ENCODE measurements at places on chromosomes 2 and 18. TPM values are rescaled to one million over a fixed set of nuclear protein-coding genes. Genes with fewer than 3 reads are reported as not detected.

Gene C1GALT1C1L
- 0.95 TPM for total RNA-seq

Gene AQP12B
- total RNA-seq, result not detected

Gene POTEI
- total RNA-seq, result not detected

Gene TNFRSF11A
- 14.2 TPM for total RNA-seq

Gene OTOF
- total RNA-seq, result not detected

Gene HADHB
- total RNA-seq, result 56.4 TPM

Gene ZSCAN30
- total RNA-seq, result 19.5 TPM

Gene CAMKMT
- total RNA-seq, result 11.6 TPM

Gene FAM110C
- 5.0 TPM for total RNA-seq

DNA sequence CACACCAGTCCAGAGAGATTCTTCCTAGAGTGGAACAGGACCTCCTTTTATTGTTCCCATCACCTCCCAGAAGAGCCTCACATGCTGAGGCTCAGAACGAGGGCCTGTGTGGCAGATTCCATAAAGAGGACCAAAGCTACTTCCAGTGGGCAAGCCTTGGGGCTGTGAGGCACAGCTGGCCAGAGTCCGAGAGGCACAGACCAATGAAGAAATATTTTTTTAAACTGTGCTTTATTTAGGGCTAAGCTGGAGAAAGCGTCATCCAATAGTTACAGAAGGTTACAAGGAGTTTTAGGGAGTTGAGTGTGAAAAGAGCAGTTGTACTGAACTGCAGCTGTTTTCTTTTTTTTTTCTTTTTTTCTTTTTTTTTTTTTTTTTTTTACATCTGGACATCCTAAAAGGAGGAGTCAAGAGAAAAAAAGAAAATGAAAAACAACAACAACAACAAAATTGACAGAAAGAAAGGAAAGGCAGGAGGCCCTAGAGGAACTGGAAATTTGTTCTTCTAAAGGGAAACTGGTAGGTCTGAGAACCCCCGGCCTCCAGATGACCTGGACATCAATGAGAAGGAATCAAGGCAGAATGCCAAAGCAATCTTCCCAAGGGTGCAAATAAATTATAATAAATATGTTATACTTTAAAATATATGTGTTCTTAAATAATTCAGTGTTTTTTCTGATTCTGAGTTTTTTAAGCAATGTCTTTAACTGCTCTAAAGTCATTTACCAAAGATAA, 322.6 kb downstream of the CELF4 start:
- H3K36me3 ChIP-seq, result no peaks in the 10 kb centered on the region
- H3K4me3 ChIP-seq, result no peak overlapping the region
- H3K4me1 ChIP-seq, result no peaks in the 10 kb centered on the region

DNA sequence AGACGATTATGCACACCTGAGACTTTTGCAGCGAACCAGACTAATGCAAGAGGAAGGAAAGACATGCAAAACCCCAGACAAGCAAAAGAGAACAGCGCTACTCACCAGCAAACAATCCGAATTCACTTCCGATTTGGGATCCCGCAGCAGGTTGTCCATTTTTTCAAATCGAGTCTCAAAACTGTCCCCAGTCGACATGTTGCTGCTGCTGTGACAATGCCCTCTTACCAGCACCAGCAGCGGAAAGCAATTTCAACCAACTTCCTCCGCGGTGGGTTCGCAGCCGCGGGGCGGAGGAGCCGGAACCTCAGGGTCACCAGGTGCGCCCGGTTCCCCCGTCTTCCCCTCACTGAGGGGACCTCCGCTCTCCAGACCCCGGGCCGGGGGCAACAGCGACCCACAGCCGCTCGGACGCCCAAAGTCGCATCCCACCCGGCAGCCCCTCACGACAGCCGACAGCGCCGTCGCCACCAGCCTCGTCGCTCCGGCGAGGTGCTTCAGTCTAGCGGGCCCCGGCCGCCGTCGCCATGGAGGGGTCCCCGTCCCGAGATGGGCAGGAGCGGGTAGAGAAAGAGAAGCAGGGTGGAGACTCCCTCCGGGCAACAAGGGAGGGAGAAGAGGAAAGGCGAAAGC, 784 bp downstream of the ROCK1 start:
- DNase-seq, result no peak
- peak overlapping the region; percentile 99 for H3K27ac ChIP-seq
- peak overlapping the region; percentile 99 for H3K4me3 ChIP-seq
- H3K27me3 ChIP-seq, result no peaks in the 10 kb centered on the region

- H3K4me1 ChIP-seq, result peaks cover 5% of the 10 kb centered on the region
- no peak overlapping the region for H3K4me3 ChIP-seq
- no peak for DNase-seq
- H3K27me3 ChIP-seq, result no peaks in the 10 kb centered on the region
Observed at GRCh38 chr2:16613539-16614011, 52.1 kb downstream of the CYRIA start.

DNA sequence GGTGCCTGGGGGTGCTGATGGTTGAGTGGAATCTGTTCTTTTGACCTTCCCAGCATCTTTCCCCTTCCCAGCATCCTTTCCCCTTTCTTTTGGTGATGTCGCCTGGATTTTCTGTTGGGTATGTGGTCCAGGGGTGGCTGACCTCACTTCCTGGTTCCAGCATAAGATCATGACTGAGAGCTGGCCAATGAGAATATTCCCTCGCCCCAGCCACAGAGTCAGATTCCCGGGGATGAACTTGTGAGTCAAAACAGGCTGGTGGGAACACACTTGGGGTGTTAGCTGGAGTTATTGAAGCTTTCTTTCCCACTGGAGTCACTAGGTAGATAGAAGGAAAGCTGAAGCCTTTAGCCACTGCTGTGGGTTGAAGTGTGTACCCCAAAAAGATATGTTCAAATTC, 28.0 kb upstream of the FOSL2 start:
- DNase-seq, result no peak
- no peak overlapping the region for H3K27ac ChIP-seq
- no peaks in the 10 kb centered on the region for H3K36me3 ChIP-seq

- H3K27ac ChIP-seq, result peak within 1 kb of the TSS; percentile 97
- no peaks in the 10 kb centered on the region for H3K27me3 ChIP-seq
- peaks cover 14% of the 10 kb centered on the region for H3K4me1 ChIP-seq
- H3K4me3 ChIP-seq, result peak within 1 kb of the TSS; percentile 99
Observed at GRCh38 chr2:10447895-10448575, at the start of gene ODC1. ODC1 (minus strand) TSS chr2:10448327; CDS start chr2:10445032, 3,295 bp downstream.

GRCh38 chr2:172870396-172870795, 134.8 kb downstream of the RAPGEF4 start:
- no peaks in the 10 kb centered on the region for H3K4me1 ChIP-seq
- DNase-seq, result no peak

DNA sequence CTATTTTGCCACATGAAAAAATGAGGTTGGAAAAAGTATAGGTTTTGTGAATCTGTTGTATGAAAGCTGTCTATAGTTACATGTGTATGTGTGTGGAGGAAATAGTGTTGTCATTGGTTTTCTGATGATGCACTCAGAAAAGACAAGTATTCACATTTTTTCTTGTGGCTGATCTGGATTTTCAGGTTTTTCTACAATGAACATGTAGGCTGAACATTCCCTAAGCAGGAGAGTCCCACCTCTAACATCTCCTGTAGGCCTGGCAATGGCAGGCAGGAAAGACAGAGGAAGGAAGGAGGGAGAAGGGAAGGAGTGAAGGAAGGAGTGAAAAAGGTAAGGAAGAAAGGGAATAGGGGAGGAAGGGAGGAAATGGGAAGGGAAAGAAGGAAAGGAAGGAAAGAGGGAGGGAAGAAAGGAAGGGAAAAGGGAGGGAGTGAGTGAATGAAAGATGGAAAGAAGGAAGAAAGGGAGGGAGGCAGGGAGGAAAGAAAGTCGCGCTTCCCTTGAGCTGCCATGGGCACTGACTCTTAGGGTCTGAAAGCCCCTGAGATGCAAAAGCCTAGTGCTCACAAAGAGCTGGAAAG, 495 bp upstream of the IL36RN start:
- DNase-seq, result no peak
- no peak overlapping the region for H3K27ac ChIP-seq
- no peaks in the 10 kb centered on the region for H3K36me3 ChIP-seq
- H3K4me3 ChIP-seq, result no peak overlapping the region

- no peak for DNase-seq
- H3K36me3 ChIP-seq, result no peaks in the 10 kb centered on the region
- no peak overlapping the region for H3K4me3 ChIP-seq
- peak overlapping the region; percentile 82 for H3K27ac ChIP-seq
- H3K27me3 ChIP-seq, result no peaks in the 10 kb centered on the region
Observed at GRCh38 chr2:30219886-30220875, 11.2 kb upstream of the LBH start.

DNA sequence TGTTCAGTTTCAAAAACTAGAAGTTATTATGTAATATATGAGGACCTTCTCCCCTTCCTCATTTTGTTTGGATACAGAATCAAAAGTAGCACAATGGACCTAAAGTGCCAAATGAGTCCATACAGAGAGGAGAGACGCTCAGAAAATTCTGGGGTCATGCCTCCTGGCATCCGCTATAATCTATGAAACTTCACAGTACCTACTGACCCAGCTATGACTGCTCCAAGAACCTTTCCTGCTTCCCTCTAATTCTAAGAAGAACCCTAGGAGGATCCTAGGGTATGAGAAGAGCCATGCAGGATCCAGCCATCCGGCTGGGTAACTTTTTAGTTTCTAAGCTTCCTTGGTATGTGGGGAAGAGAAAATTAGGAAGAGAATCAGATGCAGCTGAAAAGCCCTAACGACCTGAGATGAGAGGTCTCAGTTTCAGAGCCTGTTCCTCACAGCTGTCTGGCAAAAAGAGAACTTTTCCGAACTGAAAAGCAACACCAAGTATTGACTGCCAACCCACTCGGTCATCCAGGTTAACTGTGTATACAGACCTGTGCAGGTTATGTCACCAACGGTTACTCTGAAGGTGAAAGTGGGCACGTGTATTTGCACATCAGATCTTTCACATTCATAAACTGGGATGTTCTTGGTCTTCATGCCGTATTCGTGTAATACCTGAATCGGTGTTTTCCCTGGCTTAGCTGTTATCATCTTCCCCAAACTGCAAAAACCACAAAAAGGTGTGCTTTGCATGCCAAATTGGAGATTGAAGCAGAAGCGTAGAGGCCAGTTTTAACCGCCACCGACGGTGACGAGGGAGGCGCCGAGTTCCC, 1.1 kb downstream of the PRKRA start:
- H3K27me3 ChIP-seq, result no peaks in the 10 kb centered on the region
- peak overlapping the region; percentile 93 for H3K4me3 ChIP-seq
- peak overlapping the region; percentile 99 for H3K27ac ChIP-seq
- DNase-seq, result no peak
- H3K4me1 ChIP-seq, result peaks cover 37% of the 10 kb centered on the region
- H3K36me3 ChIP-seq, result peaks cover 19% of the 10 kb centered on the region

DNA sequence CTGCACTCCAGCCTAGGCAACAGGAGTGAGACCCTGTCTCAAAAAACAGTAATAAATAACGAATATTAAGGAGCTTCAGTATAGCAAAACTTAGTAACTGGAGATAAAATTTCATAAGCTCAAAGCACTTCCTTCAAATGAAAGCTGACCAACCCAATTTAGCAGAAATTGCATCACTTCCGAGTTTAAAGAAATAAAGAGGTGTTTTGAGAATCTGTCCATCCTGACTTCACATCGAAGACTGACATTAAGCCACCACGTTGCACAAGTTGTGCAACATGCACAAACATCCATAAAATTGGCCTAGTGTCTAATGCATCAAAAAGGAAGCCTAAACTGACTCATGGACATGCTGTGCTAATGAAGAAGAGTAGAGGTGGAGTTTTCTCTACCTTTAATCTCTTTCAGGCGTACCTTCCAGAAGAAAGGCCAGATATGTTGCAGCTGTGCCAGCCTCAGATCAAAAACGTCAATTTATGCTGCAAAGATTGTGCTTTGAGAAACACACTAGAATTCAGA, 7.7 kb upstream of the DSG3 start:
- DNase-seq, result no peak
- no peak overlapping the region for H3K4me3 ChIP-seq
- no peaks in the 10 kb centered on the region for H3K36me3 ChIP-seq
- no peaks in the 10 kb centered on the region for H3K27me3 ChIP-seq

DNA sequence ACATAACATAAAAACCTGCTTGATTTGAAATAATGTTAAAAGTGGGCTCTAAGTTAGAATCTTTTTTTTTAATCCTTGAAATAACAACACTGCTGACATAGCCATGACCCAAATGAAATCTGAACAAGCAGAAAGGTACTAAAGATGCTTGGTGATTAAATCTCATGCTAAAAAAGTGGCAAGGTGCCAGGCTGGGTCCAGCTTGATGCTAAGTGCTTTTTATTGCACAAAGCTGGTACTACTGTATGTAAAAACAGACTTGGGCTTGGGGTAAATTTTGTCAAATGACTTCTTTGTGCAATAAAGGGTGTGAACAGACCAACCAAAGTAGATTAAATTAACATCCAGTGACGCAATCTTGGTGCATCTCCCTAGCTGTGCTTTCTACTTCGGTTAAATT, 13.4 kb downstream of the BCL11A start:
- no peaks in the 10 kb centered on the region for H3K36me3 ChIP-seq
- H3K27me3 ChIP-seq, result no peaks in the 10 kb centered on the region
- H3K27ac ChIP-seq, result no peak overlapping the region
- H3K4me1 ChIP-seq, result no peaks in the 10 kb centered on the region
- no peak for DNase-seq

GRCh38 chr2:97988722-97989121, 7.0 kb downstream of the TMEM131 start:
- no peak for DNase-seq
- no peak overlapping the region for H3K27ac ChIP-seq
- no peak overlapping the region for H3K4me3 ChIP-seq
- H3K36me3 ChIP-seq, result no peaks in the 10 kb centered on the region
- H3K27me3 ChIP-seq, result no peaks in the 10 kb centered on the region

GRCh38 chr2:145503511-145503910, 983.6 kb upstream of the ZEB2 start:
- no peaks in the 10 kb centered on the region for H3K36me3 ChIP-seq
- no peaks in the 10 kb centered on the region for H3K4me1 ChIP-seq
- no peak for DNase-seq
- no peak overlapping the region for H3K4me3 ChIP-seq
- H3K27me3 ChIP-seq, result no peaks in the 10 kb centered on the region

- no peak overlapping the region for H3K4me3 ChIP-seq
- DNase-seq, result no peak
- H3K4me1 ChIP-seq, result no peaks in the 10 kb centered on the region
- H3K36me3 ChIP-seq, result no peaks in the 10 kb centered on the region
- no peak overlapping the region for H3K27ac ChIP-seq
- no peaks in the 10 kb centered on the region for H3K27me3 ChIP-seq
Observed at GRCh38 chr2:9846554-9846953, 3.3 kb downstream of the TAF1B start.

DNA sequence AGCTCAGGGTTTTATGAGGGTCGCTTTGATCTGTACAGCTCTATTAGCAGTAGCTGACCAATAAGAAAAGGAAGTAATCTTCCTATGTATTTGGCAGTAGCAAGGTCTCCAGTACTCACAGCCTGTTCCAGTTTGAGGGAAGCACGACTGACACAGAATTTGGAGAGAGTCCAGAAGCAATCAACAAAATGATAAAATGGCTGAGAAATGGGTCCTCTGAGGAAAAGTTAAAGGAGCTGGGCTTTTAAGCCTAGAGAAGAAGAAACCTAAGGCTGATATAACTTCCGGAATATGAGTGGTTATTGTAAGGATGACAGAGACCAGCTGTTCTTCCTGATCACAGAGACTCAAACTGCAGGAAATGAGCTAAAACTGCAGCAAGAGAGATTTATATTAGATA, 382.8 kb downstream of the GPD2 start:
- no peak overlapping the region for H3K4me3 ChIP-seq
- H3K27me3 ChIP-seq, result no peaks in the 10 kb centered on the region
- no peaks in the 10 kb centered on the region for H3K36me3 ChIP-seq
- DNase-seq, result no peak
- no peaks in the 10 kb centered on the region for H3K4me1 ChIP-seq
- H3K27ac ChIP-seq, result no peak overlapping the region
